MG63 (cell line): ENCODE measurements at places on chromosomes 12 and 14.
A peak's percentile ranks its signal among the peaks of the same experiment; 100 is the strongest.

DNA sequence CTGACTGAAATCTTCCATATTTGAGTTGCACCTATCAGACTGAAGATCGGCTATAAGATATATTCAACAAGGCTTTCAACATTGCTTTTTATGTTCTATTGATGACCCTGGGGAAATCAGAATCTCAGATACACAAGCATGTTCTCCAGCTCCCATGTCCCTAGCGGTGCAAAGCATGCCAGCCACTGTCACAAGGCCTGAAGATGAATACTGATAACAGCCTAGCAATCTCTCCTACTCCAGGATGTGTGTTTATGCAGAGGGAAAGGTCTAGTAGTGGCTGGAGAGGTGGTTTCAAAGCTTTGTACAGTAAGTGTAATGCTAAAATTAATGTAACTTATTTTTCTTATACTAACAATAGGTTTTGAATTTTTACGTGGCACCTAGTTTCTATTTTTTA is 64.6 kb downstream of the SOX5 start:
- DNase-seq: no peak

GRCh38 chr12:118124333-118124874 is 11.5 kb upstream of the PEBP1 start:
- no peak for DNase-seq

DNA sequence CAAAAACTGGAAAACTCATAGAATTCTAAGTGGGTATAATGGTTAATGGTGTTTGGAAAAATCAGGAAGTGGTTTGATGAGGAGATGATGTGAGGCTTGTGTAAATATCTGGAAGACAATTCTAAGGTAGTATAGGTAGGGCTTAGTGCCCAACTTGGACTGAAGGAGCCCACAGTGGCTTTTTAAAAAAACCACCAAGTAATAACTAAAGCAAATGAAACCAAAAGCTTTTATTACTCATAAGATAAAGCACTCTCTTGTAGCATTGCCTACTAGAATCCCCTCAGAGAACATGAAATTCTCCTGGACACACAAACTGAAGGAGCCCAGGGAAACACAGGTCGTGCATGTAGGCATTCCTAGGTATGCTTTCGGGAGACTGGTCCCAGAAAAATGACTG is 324.5 kb downstream of the NELL2 start:
- DNase-seq: no peak

- DNase-seq: no peak
These were observed 69.5 kb downstream of the ADAMTS20 start for GRCh38 chr12:43482311-43483085.

GRCh38 chr12:25287610-25288009 is 36.9 kb upstream of the KRAS start:
- no peak for DNase-seq

GRCh38 chr14:103356024-103356682 is 22.1 kb downstream of the EIF5 start:
- DNase-seq: no peak

DNA sequence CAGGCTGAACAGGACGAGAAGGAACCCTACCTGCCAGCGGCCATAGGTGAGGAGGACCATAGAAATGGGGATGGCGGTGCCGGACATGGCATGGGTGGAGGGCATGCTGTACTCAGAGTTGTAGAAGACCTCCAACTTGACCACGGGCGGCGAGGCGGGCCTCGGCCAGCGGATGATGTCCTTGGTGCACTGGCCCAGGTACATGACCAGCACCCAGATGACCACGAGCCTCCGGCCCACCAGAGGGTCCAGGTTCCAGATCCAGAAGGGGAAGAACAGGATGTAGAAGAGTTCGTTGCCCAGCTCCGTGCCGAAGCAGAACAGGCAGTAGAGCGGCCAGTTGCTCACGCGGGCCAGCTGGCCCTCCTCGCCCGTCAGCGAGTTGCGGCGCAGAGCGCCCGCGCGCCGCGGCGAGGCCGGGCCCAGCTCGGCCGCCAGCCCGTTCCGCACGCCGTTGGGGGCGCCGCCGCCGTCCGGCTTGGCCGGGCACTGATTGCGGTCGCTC is 582 bp downstream of the SGPP1 start:
- DNase-seq: peak; percentile 41

GRCh38 chr12:25687226-25687625 is 134.1 kb upstream of the LMNTD1 start:
- no peak for DNase-seq

- DNase-seq: no peak
These were observed 1184.6 kb downstream of the FLRT2 start for GRCh38 chr14:86714575-86714974.

DNA sequence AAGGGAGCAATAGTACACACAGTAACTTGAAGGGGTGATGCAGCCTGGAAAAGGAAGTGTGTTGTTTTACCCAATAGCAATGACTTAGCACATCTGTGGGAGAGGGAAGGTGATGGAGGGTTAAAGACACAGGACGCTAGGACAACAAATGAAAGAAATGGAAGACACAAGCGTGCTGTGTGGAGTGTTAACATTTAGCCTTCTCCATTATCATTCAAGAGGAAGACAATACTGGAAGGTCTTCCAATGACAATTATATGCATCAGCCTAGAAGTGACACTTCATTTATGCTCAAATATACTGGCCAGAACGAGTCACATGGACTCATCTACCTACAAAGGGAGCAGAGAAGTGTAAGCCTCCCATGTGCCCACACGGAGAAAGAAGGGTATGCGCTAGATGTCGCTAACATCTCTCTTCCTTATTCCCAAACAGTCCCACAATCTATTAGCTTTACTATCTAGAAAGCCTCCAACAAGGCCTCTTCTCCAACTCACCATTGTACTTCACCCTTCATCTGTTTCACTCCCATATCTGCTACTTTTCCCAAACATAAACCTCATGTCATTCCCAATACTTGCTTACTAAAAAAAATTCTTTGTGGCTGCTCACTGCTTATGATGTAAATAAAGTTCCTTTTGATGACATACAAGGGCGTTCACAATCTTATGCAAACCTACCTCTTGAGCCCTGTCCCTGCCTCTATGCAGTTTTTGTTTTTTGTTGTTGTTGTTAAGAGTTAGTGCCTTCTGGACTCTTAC is 20.3 kb downstream of the PPM1H start:
- DNase-seq: no peak

DNA sequence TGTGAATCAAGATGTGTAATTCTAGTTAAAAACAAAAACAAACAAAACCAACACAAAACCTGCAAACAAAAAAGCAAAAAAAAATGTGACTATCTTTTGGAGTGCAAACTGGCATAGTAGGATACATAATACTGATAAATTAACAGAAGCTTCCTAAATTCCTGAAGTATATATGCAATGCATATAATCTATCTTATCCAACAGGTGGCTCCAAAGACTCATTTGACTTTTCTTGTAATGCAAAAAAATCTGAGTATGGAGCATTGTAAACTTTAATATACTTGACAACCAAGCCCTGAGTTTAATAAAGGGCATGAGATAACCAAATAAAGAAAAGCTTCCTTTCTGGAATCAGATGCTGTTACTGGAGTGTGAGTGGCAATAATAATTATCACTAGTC is 1003.6 kb downstream of the FSCB start:
- no peak for DNase-seq

- DNase-seq: peak; percentile 44
These were observed 34.9 kb upstream of the CERS5 start for GRCh38 chr12:50201987-50202521.

- no peak for DNase-seq
These were observed 342.3 kb downstream of the SYT1 start for GRCh38 chr12:79206871-79207270.

- no peak for DNase-seq
These were observed 7.0 kb downstream of the SLC25A29 start for GRCh38 chr14:100299238-100299560.

DNA sequence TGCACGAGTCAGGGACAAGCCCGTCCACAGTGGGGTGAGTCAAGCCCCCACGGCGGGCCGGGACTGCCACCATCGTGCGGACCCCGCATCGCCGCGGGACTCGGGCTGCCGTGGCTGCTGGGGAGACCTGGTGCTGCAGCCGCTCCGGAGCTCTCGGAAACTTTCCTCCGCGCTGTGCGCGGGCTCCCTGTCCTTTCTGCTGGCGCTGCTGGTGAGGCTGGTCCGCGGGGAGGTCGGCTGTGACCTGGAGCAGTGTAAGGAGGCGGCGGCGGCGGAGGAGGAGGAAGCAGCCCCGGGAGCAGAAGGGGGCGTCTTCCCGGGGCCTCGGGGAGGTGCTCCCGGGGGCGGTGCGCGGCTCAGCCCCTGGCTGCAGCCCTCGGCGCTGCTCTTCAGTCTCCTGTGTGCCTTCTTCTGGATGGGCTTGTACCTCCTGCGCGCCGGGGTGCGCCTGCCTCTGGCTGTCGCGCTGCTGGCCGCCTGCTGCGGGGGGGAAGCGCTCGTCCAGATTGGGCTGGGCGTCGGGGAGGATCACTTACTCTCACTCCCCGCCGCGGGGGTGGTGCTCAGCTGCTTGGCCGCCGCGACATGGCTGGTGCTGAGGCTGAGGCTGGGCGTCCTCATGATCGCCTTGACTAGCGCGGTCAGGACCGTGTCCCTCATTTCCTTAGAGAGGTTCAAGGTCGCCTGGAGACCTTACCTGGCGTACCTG is 1.1 kb downstream of the PDE3A start:
- peak; percentile 69 for DNase-seq

DNA sequence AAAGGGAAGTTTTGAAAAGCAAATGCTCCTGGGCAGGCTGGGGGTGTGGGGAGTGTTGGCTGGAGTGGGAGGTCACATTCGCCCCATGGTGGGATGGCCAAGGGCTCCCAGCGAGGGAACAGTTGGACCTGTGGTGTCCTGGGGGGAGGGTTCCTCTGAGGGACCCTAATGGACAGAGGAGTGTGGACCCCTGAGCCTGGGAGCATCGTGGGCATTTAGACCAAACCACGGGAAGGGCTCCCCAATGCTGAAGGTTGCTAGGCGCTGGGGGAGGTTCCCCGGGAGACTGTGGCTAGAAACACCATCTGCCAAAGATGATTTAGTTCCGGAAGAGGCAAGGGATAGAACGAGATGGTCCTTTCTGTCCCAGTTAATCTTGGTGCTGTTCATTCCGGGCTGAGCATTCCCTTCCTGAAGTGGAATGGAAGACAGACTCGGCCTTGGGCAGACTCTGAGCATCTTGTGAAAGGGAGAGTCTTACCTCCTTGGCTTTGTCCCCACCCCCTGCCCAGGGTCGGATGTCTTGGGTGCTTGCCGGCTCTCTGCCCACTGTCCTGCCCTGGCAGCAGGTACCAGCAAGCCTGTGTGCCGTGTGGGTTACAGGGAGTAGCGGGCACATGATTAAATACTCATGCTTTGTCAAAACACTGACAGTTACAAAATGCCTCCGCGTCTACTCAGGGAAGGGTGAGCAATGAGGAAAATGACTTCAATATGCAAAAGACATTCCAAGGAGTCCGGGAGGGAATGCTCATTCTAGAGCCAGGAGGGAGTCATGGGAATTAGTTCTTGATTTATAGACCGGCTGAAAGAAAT is 215.9 kb downstream of the CACNA1C start:
- peak; percentile 89 for DNase-seq

DNA sequence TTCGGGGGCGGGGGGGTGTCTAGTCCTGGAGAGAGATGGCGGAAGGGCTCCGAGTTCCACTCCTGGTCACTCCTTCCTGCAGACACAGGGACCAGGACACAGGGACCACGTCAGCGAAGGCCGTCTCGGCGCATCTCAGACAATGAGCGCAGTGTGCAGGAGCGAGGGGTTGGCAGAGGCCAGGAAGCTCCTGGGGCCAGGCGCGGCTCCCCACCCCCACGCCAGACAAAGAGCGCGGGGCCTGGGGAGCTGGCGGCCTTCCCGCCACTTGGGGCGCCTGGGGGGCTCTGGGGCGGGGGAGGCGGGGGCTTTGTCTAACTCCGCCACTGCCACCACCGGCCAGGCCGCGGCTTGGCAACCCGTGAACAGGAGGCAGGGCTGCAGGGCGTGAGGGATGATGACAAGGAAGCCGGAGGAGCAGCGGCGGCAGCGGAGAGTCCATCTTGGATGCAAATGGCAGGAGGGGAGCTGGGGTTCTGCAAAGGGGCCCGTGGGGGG is 2.2 kb downstream of the CDK2AP1 start:
- DNase-seq: no peak

DNA sequence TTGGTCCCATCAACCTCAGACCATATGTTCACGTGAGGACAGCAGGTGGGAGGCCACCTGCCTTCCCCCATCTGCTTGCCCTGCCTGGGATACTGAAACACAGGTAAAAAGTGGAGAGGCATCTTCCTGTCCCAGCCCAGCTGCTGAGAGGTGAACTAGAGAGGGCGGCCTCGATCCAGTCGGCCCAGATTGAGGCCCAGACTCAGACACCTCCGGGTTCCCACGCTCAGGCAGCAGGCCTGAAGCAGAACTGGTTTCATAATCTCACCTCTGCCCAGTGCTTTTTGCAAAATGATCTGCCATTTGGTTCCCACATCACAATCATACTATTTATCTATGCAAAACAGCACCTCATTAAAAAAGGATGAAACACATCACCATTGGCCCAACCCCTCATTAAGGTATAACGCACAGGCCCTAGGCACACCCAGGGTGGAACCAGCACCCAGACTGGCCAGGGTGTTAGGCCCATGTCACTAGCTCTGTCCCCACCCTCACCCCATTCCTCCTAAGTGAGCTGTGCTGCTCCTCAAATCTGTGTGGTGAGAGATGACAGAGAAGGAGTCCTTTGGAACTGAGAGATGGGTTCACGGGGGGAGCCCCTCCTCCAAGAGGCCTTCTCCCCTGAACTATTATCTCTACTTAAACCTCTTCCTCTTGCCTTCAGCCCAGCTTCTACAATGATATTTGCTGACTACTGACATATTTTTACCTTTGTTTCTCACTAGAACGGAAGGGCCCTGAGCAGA is 81.1 kb downstream of the ZFP36L1 start:
- no peak for DNase-seq

DNA sequence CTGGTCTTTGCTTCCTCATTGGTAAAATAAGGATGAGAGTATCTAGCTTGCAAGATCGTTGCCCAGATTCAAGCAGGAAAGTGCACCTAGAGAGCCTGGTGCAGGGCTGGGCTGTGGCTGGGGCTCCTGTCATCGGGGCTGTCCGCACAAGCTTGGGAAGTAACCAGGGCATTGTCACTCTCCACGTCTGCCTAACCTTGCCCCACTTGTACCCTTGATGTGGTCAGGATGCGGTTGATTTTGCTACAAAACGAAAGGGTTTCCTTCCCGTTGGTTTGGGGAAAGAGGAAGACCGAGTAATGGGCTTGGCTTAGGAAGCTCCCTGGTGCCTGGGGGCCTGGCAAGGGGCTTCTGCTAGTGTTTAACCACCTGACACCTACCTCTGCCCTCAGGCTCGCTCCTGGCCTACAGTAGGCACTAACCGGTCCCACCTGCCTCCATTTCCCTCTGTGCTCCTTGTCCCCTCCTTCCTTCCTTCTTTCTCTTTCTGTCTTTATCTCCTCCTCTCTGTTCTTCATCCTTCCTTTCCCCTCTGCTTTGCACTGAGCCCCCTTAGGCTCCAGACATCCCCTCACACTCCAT is 21.8 kb downstream of the MVK start:
- no peak for DNase-seq

- peak; percentile 69 for DNase-seq
These were observed 630 bp downstream of the ALDH1L2 start for GRCh38 chr12:105083551-105084105.

DNA sequence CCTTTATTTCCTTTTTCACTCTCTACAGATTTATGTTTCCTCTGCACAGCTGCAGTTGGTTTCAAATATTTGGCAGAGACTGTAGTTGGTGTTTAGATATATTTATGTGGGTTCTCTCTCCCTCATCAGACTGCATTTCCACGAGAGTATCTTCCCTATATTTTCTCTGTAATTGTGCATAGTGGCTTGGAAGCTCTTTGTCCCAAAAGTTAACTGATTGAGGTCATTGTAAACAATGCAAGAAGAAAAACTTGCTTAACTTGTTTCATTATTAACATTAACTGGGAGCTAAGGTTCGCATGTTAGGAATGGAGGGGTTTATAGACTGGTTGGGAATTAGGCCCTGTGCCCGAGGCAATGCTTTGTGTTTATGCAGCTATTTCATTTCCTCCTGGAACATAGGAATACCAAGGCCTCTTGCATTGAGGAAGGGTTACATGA is 216.9 kb upstream of the HMGA2 start:
- no peak for DNase-seq
